ENCODE measurements at places on chromosomes 4 and X. TPM values are rescaled to one million over a fixed set of nuclear protein-coding genes. Genes with fewer than 3 reads are reported as not detected.

- DNase-seq, result no peak
These were observed 189.5 kb upstream of the GPC4 start for GRCh38 chrX:133604801-133605200.

SPANXB1 gene
- total RNA-seq, result not detected

MAGEA12 gene
- total RNA-seq, result not detected

- no peak for DNase-seq
These were observed 38.3 kb downstream of the NDNF start for GRCh38 chr4:121034017-121034416.

PIN4 gene
- 6.3 TPM for total RNA-seq

GRCh38 chr4:74663631-74664030 is 130.7 kb downstream of the BTC start:
- DNase-seq, result no peak

DNA sequence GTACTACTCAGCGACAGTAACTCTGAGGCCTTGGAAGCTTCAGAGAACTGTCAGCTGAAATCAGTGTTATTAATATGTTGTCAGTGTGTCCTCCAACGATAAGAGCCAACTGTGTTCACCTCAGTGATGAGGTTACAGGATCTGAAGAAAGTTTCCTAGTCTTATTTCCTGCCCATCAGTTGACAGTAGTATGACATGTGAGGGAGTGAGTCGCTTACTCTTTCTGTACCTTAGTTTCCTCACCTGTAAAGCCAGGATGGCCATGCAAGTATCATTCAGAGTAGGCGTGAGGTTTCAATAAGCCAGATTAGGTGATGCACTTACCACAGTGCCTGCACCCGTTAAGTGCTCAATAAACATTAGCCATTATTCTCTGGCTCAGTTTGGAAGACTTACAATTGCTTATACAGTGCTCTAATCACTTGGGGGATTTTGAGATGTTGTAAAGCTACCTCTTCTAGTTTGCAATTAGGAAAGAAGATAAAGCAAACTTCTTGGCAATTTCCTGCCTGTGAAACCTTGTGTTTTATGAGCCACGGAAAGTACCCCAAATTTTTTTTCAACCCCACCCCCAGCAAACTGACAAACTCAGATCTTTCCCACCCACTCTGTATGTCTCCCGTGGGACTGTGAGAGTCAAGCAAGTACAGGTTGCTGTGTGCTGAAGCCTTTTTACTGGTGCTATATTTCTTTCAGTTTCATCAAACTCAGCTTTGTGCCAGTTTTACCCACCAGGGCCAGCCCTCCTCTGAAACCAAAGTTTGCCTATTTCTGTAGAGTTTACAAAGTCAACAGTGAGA is 62.2 kb downstream of the ANXA3 start:
- DNase-seq, result no peak

- DNase-seq, result no peak
These were observed 23.1 kb upstream of the VCX2 start for GRCh38 chrX:8194216-8194615.

DNA sequence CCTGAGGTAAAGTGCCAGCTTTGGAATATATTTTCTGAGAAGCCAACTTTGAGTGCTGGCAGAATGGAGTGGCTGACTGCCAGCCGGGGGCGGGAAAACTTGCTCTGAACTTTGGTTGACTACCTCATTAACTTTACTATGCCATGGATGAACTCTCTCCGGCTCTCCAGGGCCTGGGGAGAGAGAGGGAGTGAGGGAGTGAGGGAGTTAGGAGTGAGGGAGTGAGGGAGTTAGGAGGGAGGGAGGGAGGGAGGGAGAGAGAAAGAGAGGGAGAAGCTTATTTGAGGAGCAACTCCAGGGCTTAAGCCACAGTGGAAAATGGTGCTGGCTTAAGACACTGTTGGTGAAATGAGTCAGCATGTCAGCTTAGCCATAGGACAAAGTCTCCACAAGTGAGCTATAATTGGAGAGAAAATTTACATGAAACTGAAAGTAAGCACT is 280.9 kb upstream of the RPS6KA3 start:
- DNase-seq, result no peak

DNA sequence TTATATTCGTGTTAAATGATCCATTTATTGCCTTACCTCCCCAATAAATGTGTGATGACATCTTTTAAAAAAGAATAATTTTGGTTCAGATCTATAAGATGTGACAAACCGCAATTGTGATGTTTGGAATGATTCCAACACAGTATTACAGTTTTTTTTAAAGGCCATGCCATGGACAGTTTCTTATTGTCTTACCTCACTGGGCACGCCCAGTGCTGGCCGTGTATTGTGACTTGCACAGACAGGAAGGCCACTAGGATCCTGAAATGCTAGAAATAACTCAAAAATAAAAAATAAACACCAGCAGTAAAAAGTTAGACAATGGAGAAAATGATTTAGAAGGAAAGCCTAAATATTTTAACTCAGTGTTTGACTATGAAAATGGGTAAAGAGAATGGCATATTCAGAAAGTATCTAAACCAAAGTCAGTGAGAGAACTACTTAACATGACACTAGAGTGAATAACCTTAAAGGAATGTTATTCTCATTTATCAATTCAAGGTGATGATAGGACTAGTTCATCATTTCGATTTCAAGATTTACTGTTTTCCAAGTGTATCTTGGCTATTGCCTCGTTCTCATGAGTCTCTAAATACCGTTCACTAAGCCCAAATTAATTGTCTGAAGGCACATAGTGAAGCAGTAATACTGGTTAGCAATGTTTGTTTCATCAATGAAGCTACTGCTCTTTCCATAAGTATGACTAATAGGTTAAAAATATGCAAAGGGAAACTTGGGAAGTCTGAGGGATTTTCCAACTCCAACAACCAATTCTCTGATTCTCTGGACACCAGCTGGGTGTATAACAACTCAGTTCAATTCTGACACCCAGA is 46.1 kb upstream of the VEGFC start:
- DNase-seq, result no peak

- no peak for DNase-seq
These were observed 861 bp upstream of the DTHD1 start for GRCh38 chr4:36280555-36280954.

DNA sequence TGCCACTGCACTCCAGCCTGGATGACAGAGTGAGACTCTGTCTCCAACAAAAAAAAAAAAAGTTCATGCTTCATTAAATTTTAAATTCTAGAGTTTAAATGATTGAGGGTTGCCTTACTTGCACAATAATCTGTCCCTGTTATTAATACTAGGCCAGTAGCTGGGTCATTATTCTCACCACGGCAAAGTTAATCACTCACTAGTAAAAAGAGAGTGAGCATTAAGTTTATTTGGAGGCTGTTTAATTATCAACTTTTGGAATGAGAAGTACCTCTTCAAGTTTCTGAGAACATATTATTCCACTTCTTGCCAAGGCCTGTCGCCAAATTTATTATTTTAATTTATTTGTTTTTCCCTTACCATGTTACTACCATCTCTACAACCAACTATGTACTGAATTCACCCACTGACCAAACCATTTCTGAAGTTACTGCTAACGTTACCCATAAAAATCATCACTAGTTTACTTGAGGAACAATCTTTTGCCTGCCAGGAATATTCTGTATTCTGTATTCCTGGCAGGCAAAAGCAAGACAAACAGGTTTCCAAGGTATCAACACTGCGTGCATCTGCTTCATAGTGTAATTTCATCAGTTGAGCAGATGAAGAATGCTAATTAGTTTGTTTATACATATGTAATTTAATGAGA is 26.5 kb downstream of the GUCY1A1 start:
- DNase-seq, result no peak

GRCh38 chr4:53421791-53422190 is 44.4 kb downstream of the FIP1L1 start:
- DNase-seq, result no peak

ZGRF1 gene
- 37.3 TPM for total RNA-seq

GRCh38 chrX:50099331-50099730 is 101.5 kb downstream of the AKAP4 start:
- no peak for DNase-seq
